ENCODE measurements at places on chromosomes 12 and 14.

DNA sequence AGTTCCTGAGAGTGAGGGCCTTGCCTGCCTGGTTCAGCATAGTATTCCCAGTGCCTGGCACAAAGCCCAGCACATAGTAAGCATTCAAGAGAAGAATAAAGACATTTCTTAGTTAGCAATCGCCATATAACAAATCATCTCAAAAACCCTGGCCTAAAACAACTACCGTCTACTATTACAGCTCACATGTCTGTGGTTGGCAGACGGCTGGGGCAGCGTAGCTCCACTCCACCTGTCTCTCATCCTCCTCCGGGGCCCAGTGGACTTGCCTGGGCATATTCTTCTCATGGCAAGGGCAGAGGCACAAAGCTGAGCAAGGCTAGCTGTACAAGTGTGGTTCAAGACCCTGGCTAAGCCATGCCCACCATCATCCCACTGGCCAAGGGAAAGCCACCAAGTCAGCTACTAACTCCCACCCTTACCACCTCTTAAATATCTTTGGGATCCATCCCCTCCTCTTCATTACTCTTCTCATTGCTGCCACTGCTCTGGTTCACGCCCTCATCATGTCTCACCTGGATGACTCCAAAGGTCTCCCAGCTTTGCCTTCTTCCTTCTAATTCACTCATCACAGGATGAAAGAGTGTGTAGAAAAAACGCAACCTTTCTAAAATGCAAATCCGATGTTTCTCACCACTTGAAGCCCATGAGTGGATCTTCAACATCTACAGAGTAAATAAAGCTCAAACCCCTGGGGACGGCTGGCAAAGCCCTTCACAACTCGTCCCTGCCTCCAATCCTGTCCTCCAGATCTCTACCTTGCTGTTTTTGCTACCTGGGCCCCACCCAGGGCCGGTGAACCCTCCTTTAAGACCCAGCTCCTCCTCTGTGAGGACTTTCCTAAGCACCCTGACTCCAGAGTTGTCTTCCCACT is 10.4 kb downstream of the TMEM229B start:
- H3K27me3 ChIP-seq = no peaks in the 10 kb centered on the region
- H3K4me1 ChIP-seq = no peaks in the 10 kb centered on the region
- no peaks in the 10 kb centered on the region for H3K36me3 ChIP-seq
- DNase-seq = no peak
- no peak overlapping the region for H3K27ac ChIP-seq

DNA sequence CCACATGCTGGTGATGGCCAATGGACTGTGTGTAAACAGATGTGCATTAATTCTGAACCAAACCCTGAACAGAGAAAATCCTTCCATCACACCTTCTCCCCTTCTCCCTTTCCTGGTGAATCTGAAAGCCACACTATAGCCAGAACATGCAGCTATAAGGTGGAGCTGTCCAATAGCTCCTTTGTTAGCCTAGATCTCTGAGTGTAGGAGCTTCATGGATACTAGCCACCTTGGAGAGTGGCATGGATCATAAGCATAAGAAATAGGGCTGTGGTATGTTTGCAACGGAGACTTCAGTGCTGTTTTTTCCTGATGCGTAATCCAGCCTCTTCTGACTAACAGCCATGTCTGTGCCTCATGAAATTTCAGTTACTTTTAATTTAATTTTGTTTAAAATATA is 364.5 kb downstream of the BTG1 start:
- peaks cover 13% of the 10 kb centered on the region for H3K4me1 ChIP-seq
- no peak overlapping the region for H3K4me3 ChIP-seq
- H3K27me3 ChIP-seq = no peaks in the 10 kb centered on the region
- H3K27ac ChIP-seq = no peak overlapping the region

DNA sequence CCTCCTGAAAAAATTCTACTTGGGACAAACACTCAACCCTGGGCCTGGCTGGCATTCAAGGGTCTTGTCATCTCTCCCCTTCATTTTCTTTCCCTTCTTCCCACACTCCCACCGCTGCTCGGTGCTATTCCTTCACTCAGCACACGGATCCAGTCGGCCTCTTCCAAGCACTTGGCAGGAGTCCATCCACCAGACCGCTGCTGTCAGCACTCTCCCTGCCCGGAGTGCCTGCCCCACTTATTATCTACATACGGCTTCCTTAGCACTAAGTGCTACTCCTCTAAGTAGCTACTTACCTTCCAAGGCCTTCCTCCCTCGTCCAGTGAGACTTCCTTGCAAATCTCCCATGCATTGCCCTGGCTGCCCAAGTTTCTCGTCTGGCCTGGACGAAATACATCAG is 29.8 kb downstream of the CALM1 start:
- H3K27me3 ChIP-seq = no peaks in the 10 kb centered on the region
- DNase-seq = peak; percentile 69
- H3K4me1 ChIP-seq = peaks cover 21% of the 10 kb centered on the region
- H3K27ac ChIP-seq = no peak overlapping the region
- H3K36me3 ChIP-seq = no peaks in the 10 kb centered on the region

GRCh38 chr12:99093166-99093565 is 448.1 kb downstream of the APAF1 start:
- H3K27ac ChIP-seq = no peak overlapping the region
- no peaks in the 10 kb centered on the region for H3K36me3 ChIP-seq
- no peak for DNase-seq
- H3K4me1 ChIP-seq = no peaks in the 10 kb centered on the region
- H3K27me3 ChIP-seq = no peaks in the 10 kb centered on the region

GRCh38 chr14:68941820-68942219 is 37.3 kb downstream of the ACTN1 start:
- no peaks in the 10 kb centered on the region for H3K27me3 ChIP-seq
- H3K27ac ChIP-seq = peak overlapping the region; percentile 16
- H3K4me1 ChIP-seq = peaks cover 46% of the 10 kb centered on the region
- DNase-seq = peak; percentile 50
- H3K4me3 ChIP-seq = no peak overlapping the region
- peaks cover 16% of the 10 kb centered on the region for H3K36me3 ChIP-seq

DNA sequence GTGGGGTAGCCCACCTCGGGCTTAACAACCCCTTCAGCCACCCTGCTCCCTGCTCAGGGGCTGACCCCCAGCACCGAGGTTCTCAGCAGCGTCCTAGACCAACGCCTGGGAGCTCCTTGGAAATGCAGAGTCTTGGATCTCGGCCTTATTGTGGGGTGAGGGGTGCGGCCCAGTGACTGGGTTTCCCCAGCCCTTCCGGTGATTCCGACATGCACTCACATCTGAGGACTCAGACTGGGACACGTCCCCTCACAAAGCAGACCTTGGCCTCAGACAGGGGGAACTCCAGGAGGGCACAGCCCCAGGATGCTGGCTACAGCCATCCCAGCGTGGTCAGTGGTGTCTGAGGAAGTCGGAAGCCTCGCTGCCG is 117.7 kb downstream of the RFLNA start:
- no peak overlapping the region for H3K27ac ChIP-seq
- H3K4me3 ChIP-seq = no peak overlapping the region
- peaks cover 25% of the 10 kb centered on the region for H3K36me3 ChIP-seq
- DNase-seq = no peak

- H3K27ac ChIP-seq = no peak overlapping the region
- no peaks in the 10 kb centered on the region for H3K27me3 ChIP-seq
- DNase-seq = peak; percentile 14
- H3K36me3 ChIP-seq = no peaks in the 10 kb centered on the region
- H3K4me1 ChIP-seq = no peaks in the 10 kb centered on the region
- H3K4me3 ChIP-seq = no peak overlapping the region
These were observed 280.6 kb upstream of the PWP1 start for GRCh38 chr12:107404981-107405380.

DNA sequence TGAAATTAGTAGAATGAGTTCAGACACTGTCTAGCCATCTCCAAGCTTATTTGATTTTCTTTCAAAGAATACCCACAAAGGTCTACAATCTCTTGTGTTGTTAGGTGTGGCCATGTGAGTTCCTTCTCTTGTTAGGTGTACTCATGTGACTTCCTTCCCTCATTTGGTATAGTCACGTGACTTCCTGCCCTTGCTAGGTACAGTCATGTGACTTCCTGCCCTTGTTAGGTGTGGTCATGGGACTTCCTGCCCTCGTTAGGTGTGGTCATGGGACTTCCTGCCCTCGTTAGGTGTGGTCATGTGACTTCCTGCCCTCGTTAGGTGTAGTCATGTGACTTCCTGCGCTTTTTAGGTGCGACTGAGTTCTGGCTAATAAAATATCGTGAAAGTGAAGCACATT is 179.6 kb downstream of the TMX1 start:
- H3K36me3 ChIP-seq = no peaks in the 10 kb centered on the region
- DNase-seq = no peak
- no peaks in the 10 kb centered on the region for H3K27me3 ChIP-seq
- H3K4me1 ChIP-seq = peaks cover 9% of the 10 kb centered on the region
- H3K4me3 ChIP-seq = no peak overlapping the region
- H3K27ac ChIP-seq = no peak overlapping the region

- no peaks in the 10 kb centered on the region for H3K27me3 ChIP-seq
- no peak overlapping the region for H3K27ac ChIP-seq
- H3K4me3 ChIP-seq = no peak overlapping the region
- no peaks in the 10 kb centered on the region for H3K4me1 ChIP-seq
- no peak for DNase-seq
These were observed 15.7 kb upstream of the STON2 start for GRCh38 chr14:81415781-81416180.

DNA sequence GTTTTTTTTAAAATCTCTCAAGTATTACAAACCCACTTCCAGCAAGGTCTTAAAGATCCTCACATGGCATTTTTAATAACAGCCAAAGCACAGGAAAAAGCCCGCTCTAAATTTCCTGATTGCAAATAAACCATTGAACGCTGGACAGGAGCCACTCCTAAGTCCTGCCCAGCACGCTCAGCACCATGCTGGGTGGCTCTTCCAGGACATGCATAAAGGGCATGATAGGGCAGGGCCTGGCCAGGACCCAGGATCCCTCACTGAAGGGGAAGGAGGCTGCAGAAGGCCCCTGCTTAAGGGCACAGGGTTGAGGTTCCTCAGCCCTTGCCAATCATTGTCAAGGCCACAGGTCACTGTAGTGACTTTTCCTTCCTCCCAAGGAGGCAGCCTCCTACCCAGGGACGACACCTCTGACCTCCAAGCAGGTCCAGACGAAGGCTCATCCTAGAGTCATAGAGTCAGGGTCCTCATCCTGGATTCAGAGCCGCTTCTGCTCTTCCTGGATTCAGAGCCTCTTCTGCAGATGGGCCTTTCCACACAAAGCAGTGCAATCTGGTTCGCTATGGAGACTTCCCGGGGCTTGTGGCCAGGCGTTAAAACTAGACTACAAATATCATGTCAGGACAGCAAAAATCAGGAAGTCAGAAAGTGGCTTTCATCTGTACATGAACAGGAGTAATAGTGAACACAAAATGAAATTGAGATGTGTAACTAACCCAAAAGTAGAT is 123.8 kb downstream of the GCH1 start:
- H3K4me3 ChIP-seq = no peak overlapping the region
- DNase-seq = no peak
- H3K27me3 ChIP-seq = no peaks in the 10 kb centered on the region
- H3K36me3 ChIP-seq = peaks cover 16% of the 10 kb centered on the region
- no peak overlapping the region for H3K27ac ChIP-seq

DNA sequence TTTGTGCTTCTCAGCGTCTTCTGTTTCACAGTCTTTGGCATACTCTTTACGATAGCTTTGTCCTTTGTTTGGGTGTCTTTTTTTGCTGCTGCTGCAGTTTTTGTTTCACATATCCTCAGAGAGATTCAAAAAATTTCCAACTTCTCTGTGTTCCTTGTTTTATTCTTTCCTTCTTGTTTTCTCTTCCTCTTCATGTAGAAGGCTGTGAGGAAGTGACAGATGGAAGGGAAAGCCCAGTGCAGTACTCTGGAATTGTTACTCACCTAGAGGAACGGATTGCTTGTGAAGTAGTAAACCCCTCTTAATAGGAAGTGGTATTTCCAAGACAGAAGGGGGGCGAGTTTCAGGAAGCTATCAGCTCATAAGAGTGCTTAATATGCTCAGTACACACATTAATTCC is 1.7 kb downstream of the CREBL2 start:
- peaks cover 5% of the 10 kb centered on the region for H3K4me1 ChIP-seq
- no peaks in the 10 kb centered on the region for H3K27me3 ChIP-seq
- no peak for DNase-seq
- no peaks in the 10 kb centered on the region for H3K36me3 ChIP-seq
- no peak overlapping the region for H3K4me3 ChIP-seq

DNA sequence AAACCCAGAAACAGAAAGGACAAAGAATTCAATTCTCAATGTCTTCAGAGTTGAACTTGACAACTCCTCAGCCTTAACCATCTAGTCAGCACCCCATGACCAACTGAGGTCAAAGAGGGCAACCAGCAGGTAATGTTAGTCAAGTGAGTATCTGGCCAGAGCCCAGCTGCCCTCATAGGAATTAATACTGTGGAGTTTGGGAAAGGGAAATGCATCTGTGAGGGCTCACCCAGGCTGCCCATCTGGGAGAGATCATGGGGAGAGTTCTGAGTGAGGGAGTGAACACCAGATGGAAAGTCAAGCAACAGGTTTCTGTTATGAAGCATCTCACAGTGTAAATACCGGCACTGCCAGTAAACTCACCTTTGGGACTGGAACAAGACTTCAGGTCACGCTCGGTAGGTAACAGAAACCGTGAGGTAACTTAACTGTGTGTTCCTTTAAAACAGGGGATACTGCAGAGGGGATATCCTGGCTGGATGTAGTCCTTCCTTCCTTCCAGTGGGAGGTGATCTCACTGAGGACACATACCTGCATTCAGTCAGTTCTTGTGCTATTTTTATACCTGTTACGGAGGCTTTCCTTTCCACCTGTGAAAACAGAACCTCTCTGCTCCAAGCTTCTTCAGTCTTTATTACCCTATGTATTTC is 94.4 kb downstream of the DAD1 start:
- no peak for DNase-seq
- H3K36me3 ChIP-seq = no peaks in the 10 kb centered on the region
- H3K4me1 ChIP-seq = no peaks in the 10 kb centered on the region
- no peak overlapping the region for H3K27ac ChIP-seq

- no peaks in the 10 kb centered on the region for H3K36me3 ChIP-seq
- no peak for DNase-seq
- H3K4me3 ChIP-seq = no peak overlapping the region
- no peaks in the 10 kb centered on the region for H3K4me1 ChIP-seq
These were observed 432 bp downstream of the IL25 start for GRCh38 chr14:23373041-23373440.

DNA sequence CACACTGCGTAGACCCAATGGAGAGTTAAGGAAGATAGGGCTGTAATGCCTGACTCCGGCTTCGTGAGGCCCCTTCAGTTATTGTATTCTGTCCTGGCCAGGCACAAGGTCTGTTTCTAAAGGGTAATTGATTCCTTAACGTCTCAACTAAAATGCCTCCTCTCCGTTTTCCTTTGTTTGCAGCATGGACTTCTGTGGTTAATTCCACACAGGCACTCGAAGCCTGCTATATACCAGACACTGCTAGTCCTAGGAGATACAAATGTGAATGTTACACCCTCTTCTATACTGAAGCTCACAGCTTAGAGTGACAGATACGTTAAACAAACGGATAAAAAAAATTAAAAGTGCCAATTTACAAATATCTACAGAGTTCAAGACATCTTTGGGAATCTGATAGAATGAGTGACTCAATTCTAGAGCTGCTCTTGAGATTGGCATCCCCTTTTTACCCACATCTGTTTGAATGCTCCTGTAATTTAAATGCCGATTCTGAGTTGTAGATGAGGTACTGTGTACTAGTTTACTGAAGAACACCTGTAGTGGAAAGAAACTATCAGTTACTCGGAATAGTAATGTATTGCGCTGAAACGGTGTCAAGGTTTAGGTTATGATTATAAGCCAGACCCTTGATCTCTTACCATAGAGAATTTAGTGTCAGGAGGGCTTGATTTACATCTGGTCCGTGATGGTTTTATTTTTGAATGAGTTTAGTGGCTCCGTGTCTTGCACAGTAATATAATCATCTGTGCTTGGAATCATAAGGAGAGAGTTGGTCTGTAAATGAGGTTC is 784 bp downstream of the PSMA6 start:
- H3K36me3 ChIP-seq = no peaks in the 10 kb centered on the region
- DNase-seq = no peak
- H3K27me3 ChIP-seq = no peaks in the 10 kb centered on the region
- H3K27ac ChIP-seq = peak overlapping the region; percentile 77

Measured in endothelial cell of umbilical vein (primary cell).